CD4-positive, alpha-beta T cell treated with Interleukin-21 for 1 hour (primary cell): ENCODE measurements at places on chromosomes 2 and 18.

DNA sequence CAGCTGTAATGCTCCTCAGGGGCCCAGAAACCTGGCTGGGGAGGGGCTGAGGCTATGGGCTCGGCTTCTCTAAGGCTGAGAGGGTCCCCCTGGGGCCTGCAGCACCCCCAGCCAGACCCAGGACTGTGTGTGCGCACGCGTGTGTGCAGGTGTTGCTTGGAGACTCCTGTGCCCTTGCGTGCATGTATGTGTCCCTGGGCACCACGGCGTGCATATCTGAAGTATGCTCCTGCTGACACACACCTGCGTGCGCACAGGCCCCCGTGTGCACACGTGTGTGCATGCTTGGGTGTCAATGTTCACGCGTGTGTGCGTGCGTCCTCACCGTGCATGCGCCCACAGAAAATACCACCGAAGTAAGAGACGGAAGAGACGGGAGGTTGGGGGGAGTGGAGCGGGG lies 14.9 kb upstream of the ECEL1 start:
- no peak for DNase-seq

GRCh38 chr2:238339814-238340213 lies 19.5 kb downstream of the TRAF3IP1 start:
- DNase-seq = no peak

DNA sequence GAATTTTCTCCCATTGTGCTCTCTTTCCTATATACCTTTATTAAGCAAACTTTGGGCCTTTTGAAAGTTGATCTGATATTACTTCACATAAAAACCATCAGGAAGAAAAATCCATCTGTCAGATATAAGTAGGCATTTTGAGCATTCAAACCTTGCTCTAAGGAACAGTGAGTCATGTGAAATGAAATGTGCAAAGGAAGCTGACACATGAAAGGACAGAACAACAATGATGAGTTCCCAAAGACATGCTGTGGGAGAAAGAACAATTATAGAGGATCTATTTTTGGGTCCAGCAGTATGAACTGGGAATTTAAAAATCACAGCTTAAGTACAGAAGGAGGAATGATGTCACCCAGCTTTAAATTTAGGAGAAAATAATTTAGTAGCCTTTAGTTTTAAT lies 18.1 kb downstream of the CALCRL start:
- no peak for DNase-seq

GRCh38 chr2:4792126-4792525 lies 900.1 kb upstream of the SOX11 start:
- DNase-seq = no peak

DNA sequence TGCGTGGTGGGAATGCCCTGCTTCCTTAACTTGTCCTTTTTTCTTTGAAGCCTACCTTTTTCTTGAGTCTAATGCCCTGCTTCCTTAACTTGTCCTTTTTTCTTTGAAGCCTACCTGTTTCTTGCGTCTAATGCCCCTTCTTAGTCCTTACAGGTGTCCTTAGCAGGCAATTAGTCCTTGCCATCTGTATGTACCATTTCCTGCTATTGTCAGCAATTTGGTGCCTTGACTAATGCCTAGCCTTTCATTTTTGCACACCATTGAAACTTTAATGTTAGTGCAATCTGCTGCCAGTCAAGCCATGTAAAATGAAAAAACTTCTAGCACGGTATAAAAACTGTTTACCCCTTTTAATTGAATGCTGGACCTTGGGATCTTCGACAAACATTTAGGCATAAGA lies 4.3 kb downstream of the KDM3A start:
- DNase-seq = no peak

GRCh38 chr2:240298117-240298790 lies 137.2 kb upstream of the GPC1 start:
- DNase-seq = no peak

DNA sequence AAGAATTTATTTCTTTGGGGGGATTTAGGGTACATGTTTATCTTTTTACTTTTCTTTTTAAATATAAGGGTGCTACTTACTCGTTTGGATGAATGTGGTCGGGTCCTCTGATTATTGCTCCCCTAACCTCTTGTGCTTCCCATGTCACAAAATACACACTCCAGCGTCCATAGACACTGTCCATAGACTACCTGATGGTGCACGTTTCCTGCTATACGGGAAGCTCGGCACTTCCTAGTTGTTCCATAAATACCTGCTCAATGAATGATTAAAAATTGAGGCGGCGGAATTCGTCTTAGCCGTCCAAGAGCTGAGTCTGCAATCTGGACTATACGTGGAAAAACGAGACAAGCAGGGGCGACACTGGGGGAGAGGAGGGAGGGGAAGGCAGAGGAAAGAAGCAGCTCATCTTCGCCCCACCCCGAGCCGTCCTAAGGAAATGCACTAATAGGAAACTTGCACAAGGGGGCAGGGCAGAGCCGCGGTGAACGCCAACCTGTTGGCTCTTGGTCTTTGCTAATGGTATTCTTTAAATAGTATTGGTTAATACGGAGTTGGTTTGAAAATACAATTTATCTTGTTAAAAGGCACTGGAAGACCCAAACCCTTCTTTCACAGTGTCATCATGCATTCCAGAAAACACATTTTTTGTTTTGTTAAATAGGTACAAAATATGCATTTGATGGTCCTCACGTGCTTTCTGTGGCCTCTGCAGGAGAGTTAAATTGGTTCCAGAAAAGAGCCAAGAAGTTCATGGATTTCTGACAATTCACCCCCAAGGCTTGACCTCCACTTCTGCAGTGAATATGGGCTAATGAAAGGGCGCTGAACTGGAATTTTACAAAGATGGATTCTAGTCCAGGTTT lies 73.0 kb upstream of the KCTD1 start:
- no peak for DNase-seq

DNA sequence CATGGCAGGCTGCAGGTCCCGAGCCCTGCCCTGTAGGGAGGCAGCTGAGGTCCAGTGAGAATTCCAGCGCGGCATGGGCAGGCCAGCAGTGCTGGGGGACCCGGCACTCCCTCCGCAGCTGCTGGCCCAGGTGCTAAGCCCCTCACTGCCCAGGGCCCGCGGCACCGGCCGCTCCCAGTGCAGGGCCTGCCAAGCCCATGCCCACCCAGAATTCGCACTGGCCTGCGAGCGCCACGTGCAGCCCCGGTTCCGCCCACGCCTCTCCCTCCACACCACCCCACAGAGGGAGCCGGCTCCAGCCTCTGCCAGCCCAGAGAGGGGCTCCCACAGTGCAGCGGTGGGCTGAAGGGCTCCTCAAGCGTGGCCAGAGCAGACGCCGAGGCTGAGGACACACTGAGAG lies 158.5 kb upstream of the ACVR2A start:
- no peak for DNase-seq
